Esophagus muscularis mucosa (tissue), 4 donors: ENCODE measurements at places on chromosomes 13 and 19. TPM values are rescaled to one million over a fixed set of nuclear protein-coding genes. Genes with fewer than 3 reads are reported as not detected.

KASH5 gene
- total RNA-seq = not detected

OR4F17 gene
- not detected for total RNA-seq

DNA sequence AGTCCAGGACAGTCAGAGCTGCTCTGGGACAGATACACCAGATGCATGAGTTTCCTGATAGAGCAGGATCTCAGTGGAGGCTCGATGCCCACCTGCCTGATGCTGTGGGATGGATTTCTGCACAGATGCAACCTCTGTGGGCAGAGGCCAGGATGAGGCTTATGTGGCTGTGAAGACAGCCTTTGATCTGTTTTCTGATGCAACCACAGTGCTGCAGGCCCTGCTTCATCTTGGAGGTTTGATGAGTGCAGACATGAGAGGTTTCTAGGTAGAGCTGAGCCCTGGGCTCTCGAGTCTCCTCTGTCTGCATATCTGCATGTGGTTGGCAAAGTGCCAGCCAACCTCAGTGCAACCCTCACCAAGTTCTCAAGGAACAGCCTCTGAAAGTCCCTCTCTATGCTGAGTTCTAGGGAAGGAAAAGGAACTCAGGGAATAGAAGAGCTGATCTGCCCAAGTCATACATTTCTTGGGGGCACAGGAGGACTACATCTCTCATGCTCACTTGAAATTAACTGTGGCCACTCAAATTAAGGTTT, 23.1 kb upstream of the TSHZ3 start:
- no peaks in the 10 kb centered on the region for H3K4me1 ChIP-seq
- no peaks in the 10 kb centered on the region for H3K27me3 ChIP-seq
- no peak overlapping the region for H3K27ac ChIP-seq
- no peak for DNase-seq
- H3K36me3 ChIP-seq = no peaks in the 10 kb centered on the region
- no peak overlapping the region for H3K4me3 ChIP-seq

- no peak overlapping the region for H3K4me3 ChIP-seq
- no peak for DNase-seq
- no peak overlapping the region for H3K27ac ChIP-seq
- H3K36me3 ChIP-seq = no peaks in the 10 kb centered on the region
- no peaks in the 10 kb centered on the region for H3K27me3 ChIP-seq
- peaks cover 12% of the 10 kb centered on the region for H3K4me1 ChIP-seq
These were observed 155.5 kb downstream of the FGF9 start for GRCh38 chr13:21826214-21827015.

GRCh38 chr13:95573221-95573620, 20.7 kb downstream of the CLDN10 start:
- DNase-seq = no peak
- no peaks in the 10 kb centered on the region for H3K27me3 ChIP-seq
- H3K4me3 ChIP-seq = no peak overlapping the region
- H3K4me1 ChIP-seq = no peaks in the 10 kb centered on the region
- H3K27ac ChIP-seq = no peak overlapping the region
- H3K36me3 ChIP-seq = peaks cover under 1% of the 10 kb centered on the region

- no peak overlapping the region for H3K4me3 ChIP-seq
- no peaks in the 10 kb centered on the region for H3K36me3 ChIP-seq
- H3K4me1 ChIP-seq = peaks cover 18% of the 10 kb centered on the region
- no peak for DNase-seq
- H3K27me3 ChIP-seq = no peaks in the 10 kb centered on the region
- H3K27ac ChIP-seq = no peak overlapping the region
These were observed 286.5 kb downstream of the FOXO1 start for GRCh38 chr13:40379794-40380578.

GRCh38 chr13:23477101-23477500, 43.6 kb upstream of the SACS start:
- peaks cover 4% of the 10 kb centered on the region for H3K4me1 ChIP-seq
- no peak for DNase-seq
- H3K4me3 ChIP-seq = no peak overlapping the region
- H3K27ac ChIP-seq = no peak overlapping the region
- no peaks in the 10 kb centered on the region for H3K27me3 ChIP-seq
- H3K36me3 ChIP-seq = no peaks in the 10 kb centered on the region

- H3K4me1 ChIP-seq = no peaks in the 10 kb centered on the region
- DNase-seq = no peak
- H3K36me3 ChIP-seq = peaks cover 66% of the 10 kb centered on the region
- H3K27me3 ChIP-seq = no peaks in the 10 kb centered on the region
- H3K27ac ChIP-seq = no peak overlapping the region
These were observed 53.9 kb downstream of the COG3 start for GRCh38 chr13:45518525-45519245.

DNA sequence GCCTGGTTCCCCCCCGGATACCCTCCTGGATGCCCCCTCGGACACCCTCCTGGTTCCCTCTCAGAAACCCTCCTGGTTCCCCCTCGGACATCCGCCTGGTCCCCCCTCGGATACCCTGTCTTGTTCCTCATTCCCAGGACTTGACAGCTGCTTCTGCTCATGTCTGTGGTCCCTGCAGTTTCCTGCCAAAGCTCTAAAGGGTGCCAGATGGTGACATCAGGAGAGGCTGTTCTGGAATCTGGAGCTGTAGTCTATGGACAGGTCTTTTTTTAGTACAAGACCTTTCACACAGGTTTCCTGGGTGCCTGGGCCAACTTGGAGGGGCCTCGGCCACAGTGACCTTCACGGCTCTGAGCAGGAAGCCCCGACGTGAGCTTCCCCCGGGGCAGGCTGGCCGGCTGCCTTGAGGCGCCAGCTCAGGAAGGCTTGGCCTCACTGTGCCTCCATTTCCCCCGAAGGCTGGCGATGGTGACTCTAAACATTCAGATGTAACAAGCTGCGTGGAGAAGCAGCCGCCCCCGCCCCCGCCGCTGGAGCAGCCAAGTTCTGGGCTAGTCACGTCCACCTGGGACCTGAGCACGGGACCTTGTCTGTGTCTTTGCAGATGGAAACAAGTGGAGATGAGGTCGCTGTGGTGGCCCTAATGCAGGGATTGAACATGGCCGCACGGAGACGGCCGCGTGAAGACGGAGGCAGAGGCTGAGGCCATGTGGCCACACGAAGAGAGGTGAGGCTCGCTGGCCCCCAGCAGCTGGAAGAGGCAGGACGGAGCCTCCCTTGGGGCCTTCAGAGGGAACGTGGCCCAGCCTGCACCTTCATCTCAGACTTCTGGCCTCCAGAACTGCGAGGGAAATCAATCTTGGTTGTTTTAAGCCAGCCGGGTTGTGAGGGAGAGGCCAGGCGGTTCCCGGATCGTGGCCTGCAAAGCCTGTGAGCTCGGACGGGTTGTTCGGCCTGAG, 12.7 kb downstream of the SGTA start:
- H3K36me3 ChIP-seq = peaks cover 40% of the 10 kb centered on the region
- H3K27me3 ChIP-seq = no peaks in the 10 kb centered on the region
- H3K4me1 ChIP-seq = peaks cover 51% of the 10 kb centered on the region

DNA sequence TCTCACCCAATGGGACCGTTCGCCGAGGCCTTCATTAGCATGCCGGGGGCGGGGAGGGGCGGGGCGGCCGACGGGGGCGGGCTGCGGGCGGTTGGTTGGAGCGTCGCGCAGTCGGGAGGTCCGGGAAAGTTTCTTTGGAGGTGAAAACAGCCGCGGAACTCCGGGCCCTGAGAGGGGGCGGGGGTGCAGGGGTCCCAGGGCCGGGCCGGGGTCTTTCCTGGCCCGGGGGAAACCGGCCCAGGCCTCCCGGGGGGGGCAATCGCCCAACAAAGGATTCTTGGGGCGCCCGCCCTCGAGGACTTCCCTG, at the start of gene HMG20B:
Gene HMG20B (plus strand): TSS at position 90 of the 307 bp plus-strand sequence. CDS start 366 bp downstream, outside the sequence.
- DNase-seq = no peak
- H3K4me1 ChIP-seq = peaks cover 51% of the 10 kb centered on the region
- no peaks in the 10 kb centered on the region for H3K27me3 ChIP-seq
- peaks cover 5% of the 10 kb centered on the region for H3K36me3 ChIP-seq
- peak within 1 kb of the TSS; percentile 87 for H3K27ac ChIP-seq
- peak within 1 kb of the TSS; percentile 98 for H3K4me3 ChIP-seq

- H3K4me1 ChIP-seq = peaks cover 48% of the 10 kb centered on the region
- no peaks in the 10 kb centered on the region for H3K36me3 ChIP-seq
- DNase-seq = no peak
- H3K27me3 ChIP-seq = no peaks in the 10 kb centered on the region
These were observed 11.5 kb upstream of the SPART start for GRCh38 chr13:36357692-36358091.

GRCh38 chr19:18349524-18350128, 9.2 kb downstream of the PGPEP1 start:
- H3K36me3 ChIP-seq = peaks cover 14% of the 10 kb centered on the region
- no peaks in the 10 kb centered on the region for H3K4me1 ChIP-seq
- no peak overlapping the region for H3K27ac ChIP-seq

DNA sequence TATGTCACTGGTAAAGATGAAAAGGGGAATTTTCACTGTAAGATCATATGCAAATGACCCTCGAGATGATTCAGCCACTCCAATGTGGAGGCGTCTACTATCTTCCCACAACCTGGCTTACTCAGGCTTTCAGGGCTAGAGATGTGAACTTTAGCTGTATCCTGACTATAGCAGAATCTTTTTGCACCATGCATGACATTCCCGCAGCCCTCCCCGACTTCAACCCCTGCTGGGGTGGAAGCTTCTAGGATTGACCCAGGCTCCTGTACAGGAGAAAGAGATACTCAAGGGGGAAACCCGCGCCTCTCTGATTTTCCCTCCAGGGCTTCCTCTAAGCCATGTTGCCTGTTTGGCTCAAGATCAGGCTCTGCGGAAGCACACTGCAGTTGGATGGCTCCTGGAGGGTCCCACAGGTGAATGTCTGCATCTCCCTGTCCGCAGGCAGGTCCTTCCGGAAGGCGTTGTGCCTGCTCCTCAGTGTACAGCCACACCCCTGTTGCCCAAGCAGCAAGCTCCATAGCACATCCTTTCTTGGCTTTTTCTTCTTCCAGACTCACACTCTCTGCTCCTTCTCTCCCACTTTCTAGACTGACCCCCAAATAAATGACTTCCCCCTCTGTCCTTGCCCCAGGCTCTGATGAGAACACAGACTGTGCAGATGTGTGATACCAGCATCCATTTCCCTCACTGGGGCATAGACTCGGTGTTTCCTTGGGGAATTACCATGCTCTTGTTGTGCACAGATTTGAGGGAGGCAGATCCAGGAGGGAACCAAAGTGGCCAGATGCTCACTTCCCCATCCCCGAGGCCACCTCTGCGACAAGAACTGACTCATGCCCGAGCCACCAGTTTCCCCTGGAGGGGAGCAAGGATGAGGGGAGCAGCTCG, 29.1 kb upstream of the POP4 start:
- peaks cover 85% of the 10 kb centered on the region for H3K27me3 ChIP-seq
- no peak for DNase-seq
- no peaks in the 10 kb centered on the region for H3K4me1 ChIP-seq
- H3K36me3 ChIP-seq = no peaks in the 10 kb centered on the region
- no peak overlapping the region for H3K4me3 ChIP-seq
- H3K27ac ChIP-seq = no peak overlapping the region

- H3K27me3 ChIP-seq = no peaks in the 10 kb centered on the region
- H3K4me1 ChIP-seq = peaks cover 29% of the 10 kb centered on the region
- H3K4me3 ChIP-seq = no peak overlapping the region
- DNase-seq = no peak
These were observed 2.4 kb downstream of the ZNF805 start for GRCh38 chr19:57242821-57243220.
